ENCODE measurements at places on chromosomes 5 and 9. TPM values are rescaled to one million over a fixed set of nuclear protein-coding genes. Genes with fewer than 3 reads are reported as not detected.
A peak's percentile ranks its signal among the peaks of the same experiment; 100 is the strongest.

DNA sequence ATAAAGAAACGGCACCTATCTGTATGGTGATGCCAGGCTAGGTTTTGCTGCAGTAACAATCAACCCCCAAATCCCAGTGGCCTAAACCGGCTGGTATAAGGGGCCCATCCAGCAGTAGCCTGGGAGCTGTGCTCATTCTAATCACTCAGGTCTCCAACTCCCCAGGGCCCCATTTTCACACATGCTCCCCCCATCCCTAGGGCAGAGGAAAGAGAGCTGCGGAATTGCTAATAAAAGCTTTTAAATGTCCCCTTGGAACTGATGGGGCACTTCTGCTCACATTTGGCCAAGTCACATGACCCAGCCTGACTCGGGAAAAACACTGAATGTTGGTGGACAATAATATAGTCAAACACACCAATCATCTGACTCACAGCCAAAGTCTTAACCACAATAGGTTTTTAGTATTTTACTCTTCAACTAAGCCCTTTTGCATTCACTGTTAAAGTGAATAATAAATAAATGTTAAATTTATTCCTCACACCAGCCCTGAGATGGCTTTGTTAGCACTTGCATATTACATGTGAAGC, 1.6 kb downstream of the FBLL1 start:
- no peak for DNase-seq

GRCh38 chr5:160133918-160134304, 14.7 kb upstream of the PWWP2A start:
- no peak for DNase-seq

DNA sequence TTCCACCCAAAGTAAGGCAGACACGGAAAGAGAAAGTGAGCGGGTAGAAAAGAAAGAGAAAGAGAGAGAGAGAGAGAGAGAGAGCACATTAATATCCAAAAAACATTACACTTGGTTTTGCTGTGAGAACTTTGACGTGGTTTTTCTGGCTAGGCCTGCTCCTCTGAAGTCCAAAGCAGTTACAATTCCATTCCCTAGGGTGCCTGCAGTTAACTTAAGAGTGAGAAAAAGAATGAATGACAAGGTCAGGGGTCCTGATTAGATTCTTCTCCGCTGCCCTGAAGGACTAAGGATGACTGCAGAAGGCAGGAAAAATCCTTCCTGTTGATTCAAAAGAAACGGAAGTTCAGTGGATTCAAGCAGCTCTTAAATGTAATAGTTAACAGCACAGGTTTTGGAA, 589.8 kb downstream of the PRELID2 start:
- no peak for DNase-seq

DNA sequence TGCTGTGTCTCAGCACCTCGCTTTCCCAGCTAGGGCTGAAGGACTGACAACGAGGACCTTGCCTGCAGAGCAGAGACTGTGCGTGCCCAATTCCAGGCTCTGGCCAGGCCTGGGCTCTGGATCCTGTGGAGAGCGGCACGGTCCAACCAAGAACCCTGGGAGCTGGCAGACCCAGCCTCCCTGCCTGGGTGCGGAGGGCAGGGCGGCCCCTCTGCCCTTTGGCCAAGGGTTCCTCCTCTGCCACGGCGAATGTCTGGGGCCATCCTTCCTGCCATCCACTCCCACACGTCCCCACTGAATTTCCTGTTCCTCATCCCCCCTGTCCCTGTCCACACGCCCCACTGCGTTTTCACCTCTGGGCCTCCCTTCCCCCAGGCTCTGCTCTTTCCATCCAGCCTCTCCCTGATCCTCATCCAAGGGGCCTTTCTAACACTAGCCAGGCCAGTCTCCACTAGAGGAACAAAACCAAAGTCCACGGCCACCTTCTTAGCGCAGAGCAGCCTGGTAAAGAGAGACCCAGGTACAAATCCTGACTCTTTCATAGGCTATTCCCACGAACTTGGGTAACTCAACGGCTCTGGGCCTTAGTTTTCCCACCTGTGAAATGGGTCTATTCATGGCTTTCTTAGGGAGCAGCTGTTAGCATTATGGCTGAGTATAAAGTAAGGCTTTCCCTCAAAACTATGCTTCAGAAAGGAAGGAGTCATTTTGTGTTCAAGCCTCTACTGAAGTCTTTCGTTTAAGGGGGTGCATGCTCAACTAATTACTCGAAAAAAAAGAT, 95.5 kb upstream of the PHYKPL start:
- DNase-seq = peak; percentile 6

DNA sequence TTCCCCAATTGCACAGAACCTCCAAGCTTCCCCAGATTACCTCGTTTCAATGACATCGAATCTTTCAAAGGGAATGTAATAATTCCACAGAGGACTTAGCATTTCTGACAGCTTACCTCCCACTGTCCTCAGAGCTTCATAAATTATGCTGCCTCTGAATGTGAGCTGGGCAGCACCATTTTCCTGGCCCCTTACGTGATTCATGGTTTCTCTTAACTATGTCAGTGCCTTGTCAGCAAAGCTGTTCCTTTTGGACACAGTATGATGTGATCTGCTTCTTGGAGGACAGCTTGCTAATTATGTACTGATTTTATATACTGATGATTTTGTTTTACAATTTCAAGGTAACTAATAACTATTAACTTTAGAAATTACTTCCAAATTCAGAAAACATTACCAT, 27.7 kb upstream of the SSBP2 start:
- DNase-seq = no peak

DNA sequence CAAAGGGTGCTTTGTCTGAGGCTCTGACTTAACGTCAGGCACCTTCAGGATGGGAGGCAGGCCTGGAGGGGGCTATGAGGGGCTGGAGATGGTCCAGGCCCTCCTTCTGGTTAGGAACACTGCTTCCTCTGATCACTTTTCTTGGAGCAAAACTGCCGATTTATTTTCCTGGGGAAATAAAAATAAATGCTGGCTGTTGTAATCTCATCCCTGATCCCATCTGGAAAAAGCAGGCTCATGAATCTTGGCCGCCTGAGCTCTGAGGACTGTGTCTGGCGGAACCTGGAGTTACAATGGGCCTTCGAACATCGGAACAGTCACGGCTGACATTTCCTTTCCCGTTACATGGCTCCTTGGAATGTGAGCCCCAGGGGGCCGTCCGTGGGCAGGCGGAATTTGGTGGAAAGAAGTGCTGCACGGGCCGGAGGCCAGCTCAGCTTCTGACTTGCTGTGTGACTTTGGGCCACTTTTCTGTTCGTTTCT, 157.8 kb downstream of the RGS3 start:
- peak; percentile 78 for DNase-seq

GRCh38 chr9:96441798-96442445, 8.0 kb upstream of the HABP4 start:
- DNase-seq = no peak

DNA sequence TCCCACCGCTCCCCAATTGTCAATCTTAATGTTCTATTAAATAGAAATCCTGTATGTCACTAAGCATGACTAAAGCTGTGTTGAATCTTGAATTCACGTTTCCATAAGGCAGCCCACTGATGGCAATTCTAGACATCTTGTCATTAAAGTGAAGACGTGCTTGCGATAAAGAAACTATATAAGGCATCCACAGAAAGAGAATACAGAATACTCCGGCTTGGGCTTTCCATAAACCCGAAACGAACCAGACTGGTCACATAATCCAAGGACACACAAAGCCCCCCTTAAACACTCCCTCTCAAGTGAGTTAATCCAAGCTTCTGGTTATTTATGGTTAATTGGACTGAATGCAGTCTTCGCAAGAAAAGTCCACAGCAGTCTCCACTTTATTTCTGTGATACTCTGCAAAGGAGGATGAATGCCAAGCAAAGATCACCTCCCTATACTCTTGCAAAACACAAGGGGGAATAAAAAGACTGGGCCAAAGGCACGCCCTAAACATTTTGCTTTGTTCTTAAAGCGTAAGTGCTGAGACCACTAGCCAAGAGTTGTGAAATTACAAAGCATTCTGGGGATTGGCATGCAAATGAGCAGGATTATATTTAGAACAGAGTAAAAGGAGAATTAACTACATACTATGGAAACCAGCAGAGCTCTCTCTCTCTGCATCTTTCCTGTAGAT, 54.7 kb downstream of the DPYSL3 start:
- no peak for DNase-seq

DNA sequence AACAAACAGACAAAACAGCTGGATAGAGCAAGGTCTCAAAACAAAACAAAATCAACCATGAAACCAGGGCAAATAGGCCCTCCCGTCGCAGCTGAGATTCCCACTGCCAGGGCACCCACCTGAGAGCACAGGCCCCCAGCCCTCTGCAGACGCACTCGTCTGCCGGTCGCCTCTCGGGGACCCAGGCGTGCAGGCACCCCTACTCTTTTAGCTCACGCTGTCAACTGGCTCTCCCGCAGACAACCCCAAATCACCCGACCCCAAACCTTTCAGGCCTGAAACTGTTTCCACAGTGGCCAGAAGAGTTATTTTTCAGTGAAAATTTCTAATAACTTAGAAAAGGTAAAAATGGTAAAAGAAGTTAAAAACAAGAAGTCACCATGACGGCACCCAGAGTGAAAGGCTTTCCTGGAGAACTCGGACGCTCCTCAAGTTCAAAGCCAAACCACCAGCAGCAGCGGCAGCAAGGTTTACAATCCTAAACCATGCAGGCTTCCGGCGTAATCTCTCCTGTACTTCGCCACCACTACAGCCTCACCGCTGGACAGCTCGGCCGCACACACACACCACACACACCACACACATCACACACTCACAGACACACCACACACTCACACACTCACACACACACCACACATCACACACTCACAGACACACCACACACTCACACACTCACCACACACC, 1.9 kb upstream of the UBE2QL1 start:
- DNase-seq = no peak

- no peak for DNase-seq
These were observed 11.3 kb downstream of the NIM1K start for GRCh38 chr5:43203373-43203772.

DNA sequence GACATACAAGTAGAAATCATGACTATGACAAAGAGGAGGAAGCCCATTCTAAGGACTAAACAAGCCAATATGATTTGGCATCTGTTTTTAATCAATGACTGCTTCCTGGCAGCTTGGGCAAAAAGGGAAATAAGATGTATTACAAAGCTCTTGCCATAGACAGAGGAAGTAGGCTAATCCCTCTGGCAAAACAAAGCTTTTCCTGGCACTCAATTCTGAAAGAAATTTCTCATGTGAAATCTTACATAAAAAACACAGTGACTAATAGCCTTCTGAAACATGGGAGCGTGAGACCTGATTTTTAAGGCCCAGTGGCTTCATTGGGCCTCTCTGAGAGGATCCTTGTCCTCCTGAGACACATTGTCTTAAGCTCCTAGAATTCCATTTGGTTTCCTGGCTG, 93.6 kb downstream of the COL23A1 start:
- no peak for DNase-seq

DNA sequence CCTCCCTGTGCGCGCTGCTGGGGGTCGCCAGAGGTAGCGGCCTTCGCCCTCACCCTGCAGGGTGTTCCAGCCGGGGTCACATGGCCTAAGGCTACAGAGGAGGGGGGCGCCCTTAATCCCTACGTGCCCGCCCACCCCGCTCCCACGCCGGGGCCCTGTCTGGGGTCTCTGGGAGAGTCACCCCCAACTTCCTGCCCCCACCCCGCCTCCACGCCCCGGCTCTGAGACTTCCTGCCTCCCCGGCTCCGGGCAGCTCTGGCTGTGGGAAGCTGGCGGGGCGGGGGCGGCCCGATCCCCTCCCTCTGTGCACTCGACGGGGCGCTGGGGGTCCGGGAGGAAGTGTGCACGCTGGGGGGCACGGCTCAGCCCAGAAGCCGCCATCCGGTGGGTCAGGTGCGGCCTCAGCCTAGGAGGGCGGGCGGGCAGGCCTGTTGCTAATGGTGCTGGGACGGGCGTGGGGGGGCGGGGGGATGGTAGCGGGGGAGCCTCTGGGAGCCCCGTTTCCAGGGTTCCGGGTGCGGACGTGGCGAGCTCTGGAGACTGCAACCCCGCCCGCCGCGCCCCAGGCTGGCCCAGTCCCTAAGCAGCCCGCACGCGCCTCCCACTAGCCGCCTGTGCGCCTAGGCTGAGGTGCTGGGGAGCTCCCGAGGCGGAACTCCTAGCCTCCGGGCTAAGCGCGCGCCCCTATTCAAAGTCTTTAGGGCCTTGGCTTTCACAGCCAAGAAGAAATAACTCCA, 61.6 kb downstream of the CXXC5 start:
- peak; percentile 75 for DNase-seq

- DNase-seq = no peak
These were observed 32.4 kb upstream of the SPDL1 start for GRCh38 chr5:169551146-169551545.

Gene LCP2
- total RNA-seq = 4.3 TPM

Gene DMRTA1
- 0.83 TPM for total RNA-seq

Measured in heart right ventricle (tissue), 16 donors.